MG63 (cell line): ENCODE measurements at places on chromosomes 7 and 10.
A peak's percentile ranks its signal among the peaks of the same experiment; 100 is the strongest.

DNA sequence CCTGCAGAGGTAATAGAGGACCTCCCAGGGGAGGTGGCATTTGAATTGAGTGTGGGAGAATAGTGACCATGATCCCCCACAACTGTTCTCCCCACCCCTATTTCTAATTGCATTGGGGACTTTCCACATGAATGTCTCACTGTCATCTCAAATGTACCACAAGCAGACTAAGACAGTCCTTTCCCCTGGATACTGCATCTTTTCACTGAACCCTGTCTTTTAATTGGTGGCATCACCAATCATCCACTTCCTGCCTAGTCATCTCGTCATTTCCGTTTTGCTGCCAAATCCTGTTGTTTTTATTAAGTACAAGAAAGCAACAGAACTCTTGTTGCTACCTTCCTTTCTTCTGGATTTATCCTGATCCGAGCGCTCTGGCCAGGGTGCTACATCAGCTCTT is 120.3 kb downstream of the NRP1 start:
- DNase-seq = no peak

DNA sequence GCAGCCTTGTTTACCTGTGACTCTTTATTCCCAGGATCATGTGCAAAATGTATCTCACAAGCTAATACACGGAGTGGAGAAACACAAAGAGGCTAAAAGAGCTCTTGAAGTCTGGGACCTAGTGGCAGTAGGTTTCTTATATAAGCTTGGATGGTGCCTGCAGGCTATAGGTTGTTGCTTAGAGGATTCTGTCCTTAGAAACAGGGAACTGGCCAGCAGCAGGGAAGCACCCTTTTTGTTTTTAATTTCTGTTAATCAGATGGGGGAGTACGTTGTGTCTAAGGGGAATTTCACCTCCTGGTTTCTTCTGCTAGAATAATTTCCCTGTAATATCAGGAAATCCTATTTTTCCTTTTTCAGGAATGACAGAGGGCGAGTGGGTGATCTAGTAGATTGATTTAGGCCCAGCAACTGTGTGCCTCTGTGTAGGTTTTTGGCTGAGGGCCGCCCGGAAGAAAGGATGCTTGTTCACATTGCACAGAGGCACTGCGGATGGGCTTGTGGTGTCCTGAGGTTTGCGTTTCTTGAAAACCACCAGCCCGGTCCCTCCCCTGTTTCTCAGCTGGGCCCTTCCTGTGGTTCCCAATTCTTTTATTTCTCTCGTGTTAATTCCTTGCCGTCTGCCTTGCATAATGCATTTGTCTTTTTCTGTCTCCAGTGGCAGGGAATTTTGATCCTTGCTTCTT is 158.0 kb downstream of the CAMK1D start:
- no peak for DNase-seq

GRCh38 chr7:18278316-18278715 is 217.2 kb upstream of the HDAC9 start:
- no peak for DNase-seq

DNA sequence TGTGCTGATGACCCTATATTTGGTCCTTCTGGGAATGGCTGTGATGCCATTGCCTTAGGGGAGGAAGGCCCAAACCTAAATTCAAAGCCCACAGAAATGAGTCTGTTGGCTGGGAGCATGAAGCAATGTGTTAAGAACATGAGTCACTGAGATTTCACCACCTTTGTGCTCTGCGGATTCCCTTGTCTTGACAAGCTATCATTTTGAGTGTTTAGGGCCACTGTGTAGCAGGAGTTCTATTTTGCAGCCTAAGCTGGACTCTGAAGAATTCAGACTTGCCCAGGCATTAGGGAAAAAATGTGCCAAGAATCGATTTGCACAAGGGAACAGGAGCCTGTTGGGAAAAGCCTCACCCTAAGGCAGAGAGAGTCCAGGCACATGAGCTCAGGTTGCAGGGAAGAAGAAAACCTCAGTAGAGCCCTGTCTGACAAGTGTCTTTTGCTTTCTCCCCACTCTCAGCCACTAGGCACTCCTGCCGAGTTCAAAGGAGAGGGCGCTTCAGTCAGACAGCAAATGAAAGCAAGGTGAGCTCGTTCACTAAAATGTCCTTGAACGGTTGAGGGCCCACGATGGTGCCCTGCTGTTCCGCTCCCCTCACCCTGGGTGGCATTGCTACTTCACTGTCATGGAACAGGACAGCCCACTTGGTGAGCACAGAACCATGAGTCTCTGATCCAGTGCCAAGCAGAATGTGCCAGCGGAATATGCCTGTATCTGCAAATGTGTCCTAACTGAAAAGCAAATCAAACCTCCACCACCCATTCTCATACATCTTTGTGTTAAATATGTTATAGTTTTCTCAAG is 93.6 kb downstream of the PRLHR start:
- peak; percentile 33 for DNase-seq

DNA sequence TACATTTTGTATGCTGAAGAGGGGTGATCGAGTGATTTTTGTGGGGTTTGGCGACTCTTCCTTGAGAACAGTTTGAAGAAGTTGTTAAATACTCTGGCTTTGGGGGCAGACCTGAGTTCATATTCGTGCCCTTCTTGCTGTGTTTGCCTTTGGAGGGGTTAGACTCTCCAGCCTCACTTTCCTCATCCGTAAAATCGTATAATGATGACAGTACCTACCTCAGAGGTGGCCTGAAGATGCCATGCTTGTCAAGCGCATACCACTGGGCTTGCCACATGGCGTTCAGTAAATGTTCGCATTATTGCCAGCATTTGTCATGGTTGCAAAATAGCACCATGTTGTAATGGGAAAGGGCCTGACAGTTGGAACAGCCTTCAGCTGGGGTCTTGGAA is 1.3 kb downstream of the STK17A start:
- peak; percentile 55 for DNase-seq

DNA sequence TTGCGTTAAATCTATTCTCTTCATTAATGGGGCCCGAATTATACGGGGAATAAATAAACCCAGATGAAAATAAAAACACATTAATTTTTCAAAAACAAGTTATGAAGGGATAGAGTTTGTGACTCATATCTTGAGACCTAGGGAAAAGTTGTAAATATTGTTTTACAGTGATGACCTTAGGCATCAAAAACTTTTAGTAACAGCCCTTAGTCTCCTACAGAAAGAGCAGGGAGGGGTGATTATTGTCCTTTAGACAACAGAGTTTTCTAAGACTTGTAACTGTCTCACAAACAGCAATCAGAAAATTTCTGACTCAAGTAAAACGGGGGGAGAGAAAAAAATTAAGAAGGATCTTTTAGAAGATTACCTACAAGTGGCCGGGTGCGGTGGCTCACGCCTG is 102.7 kb downstream of the COL28A1 start:
- DNase-seq = no peak

DNA sequence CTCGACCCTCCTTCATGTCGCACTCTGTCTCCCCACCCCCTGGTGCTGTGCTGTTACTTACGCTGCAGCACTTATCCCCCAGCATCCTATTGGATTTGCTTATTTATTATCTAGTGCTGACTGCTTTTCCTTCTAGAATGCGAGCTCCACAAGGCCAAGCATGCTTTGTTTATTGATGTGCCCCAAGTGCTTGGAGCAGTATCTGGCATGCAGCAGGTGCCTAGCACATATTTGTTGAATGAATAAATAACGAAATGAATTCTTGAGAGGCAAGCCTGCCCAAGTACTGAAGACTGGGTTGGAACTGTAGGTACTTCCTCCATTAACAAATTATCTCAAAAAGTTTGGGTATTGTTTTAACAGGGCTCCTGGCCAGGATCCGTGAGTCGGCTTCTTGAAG is 24.8 kb upstream of the ZNF32 start:
- DNase-seq = peak; percentile 69

DNA sequence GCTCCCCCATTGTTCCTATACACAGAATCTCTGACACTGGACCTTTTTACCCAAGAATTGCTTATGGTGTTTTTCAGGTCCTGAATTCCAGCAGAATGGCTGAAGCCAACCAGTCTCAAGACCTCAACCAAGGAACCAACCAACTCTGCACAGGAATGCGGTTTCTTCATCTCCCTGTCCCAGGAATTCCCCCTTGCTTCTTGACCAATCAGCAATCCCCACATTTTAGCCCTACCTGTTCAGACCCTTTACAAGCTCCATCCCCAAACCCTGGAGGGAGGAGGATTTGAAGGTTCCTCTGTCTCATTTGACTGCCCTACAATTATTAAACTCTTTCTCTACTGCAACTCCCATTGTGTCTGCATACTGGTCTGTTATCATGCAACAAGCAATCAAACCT is 35.5 kb downstream of the HIBADH start:
- DNase-seq = no peak

GRCh38 chr7:25240896-25241295 is 12.6 kb upstream of the NPVF start:
- DNase-seq = no peak

- DNase-seq = no peak
These were observed 14.5 kb upstream of the JMJD1C start for GRCh38 chr10:63480237-63480636.

- no peak for DNase-seq
These were observed 97.0 kb downstream of the LHPP start for GRCh38 chr10:124558339-124559321.

DNA sequence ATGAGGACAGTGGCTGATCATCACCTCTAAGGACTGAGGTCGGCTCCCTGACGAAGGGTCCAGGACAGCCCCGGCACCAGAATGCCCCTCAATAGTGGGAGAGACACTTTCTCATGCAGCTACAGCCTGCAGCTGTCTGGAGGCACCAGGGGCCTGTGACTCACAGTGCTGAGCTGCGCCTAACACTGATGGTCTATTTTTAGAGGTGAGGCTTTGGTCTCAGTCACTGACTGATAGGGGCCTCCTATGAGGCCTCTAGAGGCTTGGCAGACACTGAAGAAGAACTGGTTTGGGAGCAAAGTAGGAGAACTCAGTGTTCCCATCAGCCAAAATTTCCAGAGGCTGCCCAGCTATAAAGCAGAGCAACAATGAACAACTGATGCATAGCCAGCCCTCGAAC is 130.1 kb downstream of the COBL start:
- peak; percentile 5 for DNase-seq

- DNase-seq = no peak
These were observed 65.1 kb upstream of the MPP7 start for GRCh38 chr10:28367929-28368484.

DNA sequence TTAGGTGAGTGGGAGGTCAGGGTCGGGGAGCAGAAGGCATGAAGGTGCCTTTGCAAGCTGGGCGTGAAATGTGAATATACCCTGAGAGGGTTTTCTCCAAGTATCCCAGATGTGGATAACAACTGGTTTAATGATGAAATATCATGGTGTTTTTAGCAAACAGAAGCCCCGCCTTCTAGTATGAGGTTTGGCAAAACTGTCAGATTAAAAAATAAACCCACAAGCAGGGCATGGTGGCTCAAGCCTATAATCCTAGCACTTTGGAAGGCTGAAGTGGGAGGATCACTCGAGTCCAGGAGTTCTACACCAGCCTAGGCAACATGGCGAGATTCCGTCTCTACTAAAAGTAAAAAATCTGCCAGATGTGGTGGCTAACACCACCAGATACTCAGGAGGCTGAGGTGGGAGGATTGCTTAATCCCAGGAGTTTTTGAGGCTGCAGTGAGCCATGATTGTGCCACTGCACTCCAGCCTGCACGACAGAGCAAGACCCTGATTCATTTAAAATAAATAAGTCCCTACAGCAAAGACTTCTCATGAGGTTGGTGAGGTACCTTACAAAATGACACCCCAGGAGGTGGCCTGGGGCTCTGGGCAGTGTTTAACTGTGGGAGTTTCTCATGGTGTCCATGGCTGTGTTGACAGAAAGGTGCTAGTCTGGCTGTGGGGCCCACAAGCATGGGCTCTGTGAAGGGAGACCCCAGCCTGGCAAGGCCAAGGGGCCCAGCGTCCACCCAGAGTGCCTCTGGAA is 6.7 kb upstream of the PWWP2B start:
- DNase-seq = no peak

DNA sequence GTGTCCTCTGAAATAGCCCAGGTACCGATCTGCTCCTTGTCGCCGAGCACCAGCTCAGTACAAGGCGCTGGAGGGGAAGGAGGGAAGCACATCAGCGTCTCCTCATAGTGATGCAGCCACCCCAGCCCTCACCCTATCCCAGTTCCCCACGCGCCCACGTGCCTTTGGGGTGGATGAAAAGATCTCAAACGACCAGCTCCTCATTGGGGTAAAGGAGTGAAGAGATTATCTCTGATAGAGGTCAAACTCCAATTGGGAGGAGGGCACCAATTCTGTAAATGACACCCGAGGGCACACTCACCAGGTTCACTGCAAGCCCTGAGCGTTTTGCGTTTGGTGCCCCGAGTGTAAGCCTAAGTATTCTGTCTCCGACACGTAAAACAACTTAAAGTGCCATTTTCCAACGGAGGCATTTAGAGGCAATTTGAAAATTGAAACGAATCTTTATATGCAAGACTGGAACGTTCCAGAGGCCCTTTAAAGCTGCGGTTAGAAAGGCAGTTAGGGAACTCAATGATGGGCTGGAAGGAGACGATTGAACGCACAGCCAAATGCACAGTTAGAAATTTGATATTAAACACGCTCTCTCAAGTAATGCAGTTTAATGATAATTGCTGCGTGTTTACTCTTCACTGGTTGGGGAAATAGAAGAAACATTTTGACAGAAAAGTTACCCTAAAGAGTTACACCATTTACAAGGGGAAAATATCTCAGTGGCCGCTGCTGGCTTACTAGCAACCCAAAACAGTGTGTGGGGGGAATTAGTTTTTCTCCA is 8.9 kb upstream of the EMX2 start:
- DNase-seq = no peak

DNA sequence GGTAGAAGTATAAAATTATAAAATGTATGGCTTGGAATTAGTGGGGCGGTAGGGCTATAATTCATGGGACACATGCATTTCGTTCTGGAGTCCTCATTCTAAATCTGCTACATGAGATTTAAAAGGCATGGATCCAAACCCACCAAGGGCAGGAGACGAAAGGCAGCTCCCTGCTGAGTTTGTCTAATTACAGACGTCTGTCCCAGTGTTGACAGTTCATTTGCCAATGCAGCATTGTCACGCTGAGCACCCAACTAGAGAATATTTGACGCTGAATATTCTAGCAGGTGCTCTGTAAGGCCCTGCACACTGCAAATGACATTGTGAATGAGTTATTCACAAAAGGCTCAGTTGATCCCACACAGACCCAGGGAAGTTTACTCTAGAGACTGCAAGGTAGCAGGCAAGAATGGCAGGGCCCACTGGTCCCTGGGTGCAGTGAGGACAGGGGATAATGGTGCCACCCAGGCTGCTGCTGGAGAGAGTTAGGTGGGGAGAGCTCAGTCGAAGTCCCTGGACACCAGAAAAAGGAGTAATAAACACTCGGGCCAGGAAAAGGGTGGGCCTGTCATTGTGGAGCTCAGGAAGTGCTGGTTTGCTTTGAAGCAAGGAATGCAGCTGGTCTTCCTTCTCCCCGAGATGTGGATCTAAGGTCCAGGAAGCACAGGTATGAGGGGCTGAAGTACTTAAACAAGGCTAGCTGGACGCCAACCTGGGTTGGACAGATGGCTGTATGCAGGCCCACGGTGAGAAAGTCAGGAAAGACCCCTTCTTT is 75.0 kb upstream of the JCAD start:
- DNase-seq = no peak

- no peak for DNase-seq
These were observed 329.5 kb downstream of the RPS24 start for GRCh38 chr10:78363190-78363589.

- DNase-seq = peak; percentile 44
These were observed 43.6 kb upstream of the KLF6 start for GRCh38 chr10:3828404-3829155.

GRCh38 chr7:30423788-30424505 is 54.6 kb downstream of the NOD1 start:
- DNase-seq = no peak

- DNase-seq = no peak
These were observed 518.8 kb downstream of the CNTNAP2 start for GRCh38 chr7:146635205-146636032.
